Activated CD4-positive, alpha-beta memory T cell treated with anti-CD3 and anti-CD28 coated beads, Interleukin-2, amount 10 ng/mL, durations not matched to agents 7 days and 5 days (primary cell): ENCODE measurements at places on chromosomes 6 and 20. TPM values are rescaled to one million over a fixed set of nuclear protein-coding genes. Genes with fewer than 3 reads are reported as not detected.

- no peak for DNase-seq
- H3K4me1 ChIP-seq, result peaks cover 20% of the 10 kb centered on the region
- peaks cover 29% of the 10 kb centered on the region for H3K27me3 ChIP-seq
- no peaks in the 10 kb centered on the region for H3K36me3 ChIP-seq
- no peak overlapping the region for H3K27ac ChIP-seq
- H3K4me3 ChIP-seq, result no peak overlapping the region
These were observed 87.2 kb downstream of the CD40 start for GRCh38 chr20:46205349-46205748.

DNA sequence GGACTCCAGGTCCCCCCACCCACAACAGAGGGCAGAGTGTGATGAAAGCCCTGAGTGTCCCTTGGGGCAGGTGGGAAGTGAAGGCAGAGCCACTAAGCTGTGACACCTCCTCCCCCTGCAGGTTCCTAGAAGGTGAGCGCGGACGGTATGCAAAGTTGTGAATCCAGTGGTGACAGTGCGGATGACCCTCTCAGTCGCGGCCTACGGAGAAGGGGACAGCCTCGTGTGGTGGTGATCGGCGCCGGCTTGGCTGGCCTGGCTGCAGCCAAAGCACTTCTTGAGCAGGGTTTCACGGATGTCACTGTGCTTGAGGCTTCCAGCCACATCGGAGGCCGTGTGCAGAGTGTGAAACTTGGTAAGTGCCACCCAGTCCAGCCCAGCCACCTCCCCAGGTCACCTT is 159.6 kb upstream of the RNF24 start:
- peaks cover 19% of the 10 kb centered on the region for H3K36me3 ChIP-seq
- peaks cover 32% of the 10 kb centered on the region for H3K4me1 ChIP-seq
- H3K27me3 ChIP-seq, result no peaks in the 10 kb centered on the region

The ECT2L gene
- not detected for total RNA-seq

- DNase-seq, result no peak
- no peaks in the 10 kb centered on the region for H3K36me3 ChIP-seq
- H3K27ac ChIP-seq, result no peak overlapping the region
- H3K4me1 ChIP-seq, result no peaks in the 10 kb centered on the region
- H3K27me3 ChIP-seq, result peaks cover 3% of the 10 kb centered on the region
- H3K4me3 ChIP-seq, result no peak overlapping the region
These were observed 638.5 kb downstream of the EPM2A start for GRCh38 chr6:145096846-145097245.

DNA sequence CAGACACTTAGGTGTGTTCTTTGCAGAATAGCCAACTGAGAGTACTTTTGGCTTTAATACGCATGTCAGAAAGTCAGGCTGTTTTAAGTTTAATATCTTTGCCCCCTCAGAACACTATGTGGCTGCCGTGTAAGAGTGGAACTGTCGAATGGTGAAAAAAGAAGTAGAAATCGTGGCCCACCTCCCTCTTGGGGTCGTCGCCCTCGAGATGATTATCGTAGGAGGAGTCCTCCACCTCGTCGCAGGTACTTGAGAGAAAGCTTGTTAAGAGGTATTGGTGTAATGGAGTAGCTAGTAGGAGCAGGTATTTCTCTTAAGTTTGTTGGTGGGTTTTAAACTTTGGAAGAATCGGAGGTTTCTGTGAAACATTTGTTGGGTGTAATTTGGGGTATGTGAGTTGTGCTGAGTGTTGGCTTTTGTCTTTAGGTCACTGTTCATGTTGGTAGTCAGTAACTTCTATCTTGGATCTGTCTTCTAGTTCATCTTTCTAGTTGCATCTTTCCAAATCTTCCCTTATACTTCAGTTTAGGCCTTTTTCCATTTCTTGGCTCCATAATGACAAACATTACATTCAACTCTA is 4.7 kb downstream of the SRSF3 start:
- peak overlapping the region; percentile 78 for H3K27ac ChIP-seq
- H3K4me3 ChIP-seq, result peak overlapping the region; percentile 91
- no peaks in the 10 kb centered on the region for H3K27me3 ChIP-seq
- no peak for DNase-seq

The LY6G6D gene
- total RNA-seq, result not detected

GRCh38 chr6:4885341-4885933 is 109.2 kb downstream of the CDYL start:
- no peaks in the 10 kb centered on the region for H3K4me1 ChIP-seq
- no peak overlapping the region for H3K27ac ChIP-seq
- no peaks in the 10 kb centered on the region for H3K36me3 ChIP-seq
- H3K27me3 ChIP-seq, result no peaks in the 10 kb centered on the region
- H3K4me3 ChIP-seq, result no peak overlapping the region

DNA sequence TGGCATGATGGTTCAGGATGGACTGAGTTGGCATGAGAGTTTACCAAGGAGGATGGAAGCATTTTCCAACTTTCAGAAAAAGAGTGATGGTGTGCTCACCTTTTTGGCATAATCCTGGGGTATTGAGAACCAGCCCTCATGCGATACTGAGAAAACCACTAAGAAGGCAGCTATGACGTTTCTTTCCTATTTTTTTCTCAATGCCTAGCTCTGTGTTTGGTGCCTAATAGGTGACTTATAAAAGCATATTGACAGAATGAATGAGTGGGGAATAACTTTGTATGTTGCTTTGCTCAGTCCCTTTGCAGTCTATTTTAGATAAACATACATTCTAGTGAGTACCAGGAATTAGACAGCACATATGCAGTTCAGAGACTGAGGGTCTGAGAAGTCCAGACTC is 816.3 kb downstream of the DHX35 start:
- no peaks in the 10 kb centered on the region for H3K4me1 ChIP-seq
- no peak overlapping the region for H3K27ac ChIP-seq
- no peaks in the 10 kb centered on the region for H3K27me3 ChIP-seq
- DNase-seq, result no peak
- H3K4me3 ChIP-seq, result no peak overlapping the region

The GPX5 gene
- total RNA-seq, result not detected

GRCh38 chr6:111997853-111998208 is 56.1 kb upstream of the CCN6 start:
- no peaks in the 10 kb centered on the region for H3K36me3 ChIP-seq
- no peak overlapping the region for H3K27ac ChIP-seq
- no peak overlapping the region for H3K4me3 ChIP-seq
- H3K27me3 ChIP-seq, result no peaks in the 10 kb centered on the region
- peaks cover 35% of the 10 kb centered on the region for H3K4me1 ChIP-seq

The MRPS18B gene
- 42.4 TPM for total RNA-seq

GRCh38 chr6:129996387-129996786 is 22.0 kb upstream of the L3MBTL3 start:
- H3K27me3 ChIP-seq, result peaks cover 16% of the 10 kb centered on the region
- no peak overlapping the region for H3K4me3 ChIP-seq
- no peak overlapping the region for H3K27ac ChIP-seq
- peaks cover 1% of the 10 kb centered on the region for H3K4me1 ChIP-seq
- H3K36me3 ChIP-seq, result no peaks in the 10 kb centered on the region
- DNase-seq, result no peak

The OR2J3 gene
- not detected for total RNA-seq
